Smooth muscle cell of trachea (primary cell): ENCODE measurements at places on chromosomes 3 and 15. TPM values are rescaled to one million over a fixed set of nuclear protein-coding genes. Genes with fewer than 3 reads are reported as not detected.

LRRN1 gene
- total RNA-seq = under 0.01 TPM in 2 replicates

KCNMB3 gene
- total RNA-seq = 0.50 and 1.0 TPM in 2 replicates

MYO9A gene
- total RNA-seq = 43.7 and 59.1 TPM in 2 replicates

ITPR1 gene
- total RNA-seq = 28.9 and 47.3 TPM in 2 replicates

C3orf85 gene
- total RNA-seq = not detected in 2 replicates

CCR8 gene
- total RNA-seq = not detected in 2 replicates

HTR3E gene
- not detected in 2 replicates for total RNA-seq

GHSR gene
- not detected in 2 replicates for total RNA-seq

RFT1 gene
- 10.6 and 14.4 TPM in 2 replicates for total RNA-seq

BOC gene
- total RNA-seq = 3.3 and 8.6 TPM in 2 replicates

DNAJB11 gene
- total RNA-seq = 30.1 and 39.3 TPM in 2 replicates
